Stimulated activated naive CD8-positive, alpha-beta T cell treated with anti-CD3 and anti-CD28 coated beads, Interleukin-15, amount 100 ng/mL, for 72 hours (primary cell): ENCODE measurements at places on chromosomes 2 and 18.

GRCh38 chr2:226802573-226802972 lies 3.0 kb upstream of the IRS1 start:
- DNase-seq = no peak

DNA sequence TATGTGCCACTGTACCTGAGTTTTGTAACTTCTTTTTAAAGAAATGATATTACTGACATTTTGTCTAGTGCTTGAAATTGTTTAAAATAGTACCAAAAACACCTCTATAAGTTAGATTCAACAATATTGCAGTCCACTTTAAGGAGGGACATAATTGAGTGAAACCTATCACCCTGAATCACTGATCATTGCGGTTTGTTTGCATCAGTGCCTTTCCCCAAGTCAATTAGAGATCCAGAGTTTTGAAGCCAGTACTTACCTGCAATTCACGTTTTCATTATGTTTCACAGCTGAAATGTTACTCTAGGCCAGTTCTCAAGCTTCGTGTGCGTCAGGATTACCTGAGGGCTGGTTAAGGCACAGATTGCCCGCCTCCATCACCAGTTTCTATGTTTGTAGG lies 26.6 kb upstream of the DLX1 start:
- DNase-seq = no peak

DNA sequence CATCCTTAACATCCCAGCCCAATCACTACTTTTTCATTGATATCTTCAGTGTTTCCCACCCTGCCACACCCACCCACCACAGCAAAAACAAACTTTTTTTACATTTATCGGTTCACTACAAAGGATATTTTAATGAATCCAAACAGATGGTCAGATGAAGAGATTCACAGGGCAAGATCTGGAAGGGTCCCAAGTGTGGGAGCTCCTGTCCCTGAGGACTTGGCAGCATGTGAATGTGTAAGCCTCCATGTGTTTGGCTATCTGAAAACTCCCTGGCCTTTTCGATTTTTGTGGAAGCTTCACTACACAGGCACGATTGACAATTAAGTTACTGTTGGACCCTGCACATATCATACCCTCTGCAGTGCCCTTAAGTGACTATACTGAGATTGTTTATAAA lies 48.1 kb upstream of the CRIM1 start:
- DNase-seq = no peak

- peak; percentile 66 for DNase-seq
Observed at GRCh38 chr18:75210274-75211001, at the start of gene TSHZ1. Gene TSHZ1, plus strand, starts transcription at chr18:75210797. Its CDS starts 1,080 bp downstream, at chr18:75211877.

DNA sequence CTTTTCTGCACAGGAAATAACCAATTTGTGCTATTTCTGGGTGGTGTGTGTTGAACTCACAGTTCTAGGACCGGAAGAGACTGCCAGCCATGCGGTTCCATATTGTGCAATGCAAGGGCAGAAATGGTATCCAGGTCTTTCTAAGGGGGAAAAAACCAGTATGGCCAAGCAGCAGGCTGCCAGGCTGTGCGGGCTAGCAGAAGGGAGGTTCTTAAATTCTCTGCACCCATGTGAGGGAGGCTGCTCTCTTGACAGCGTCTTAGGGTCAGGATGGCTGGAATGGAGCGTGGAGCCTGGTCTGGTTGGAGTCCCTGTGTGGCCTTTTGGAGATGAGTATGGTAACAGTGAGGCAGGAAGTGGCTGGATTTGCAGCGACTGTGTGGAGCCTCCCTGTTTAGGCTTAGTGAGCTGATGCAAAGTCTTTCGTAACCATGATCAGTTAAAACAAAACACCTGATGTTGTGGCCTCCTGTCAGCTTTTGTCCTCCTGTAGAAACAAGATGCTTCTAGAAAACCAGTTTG lies 52.6 kb downstream of the NCK2 start:
- DNase-seq = peak; percentile 33

GRCh38 chr2:174675615-174676014 lies 78.0 kb upstream of the WIPF1 start:
- DNase-seq = no peak

DNA sequence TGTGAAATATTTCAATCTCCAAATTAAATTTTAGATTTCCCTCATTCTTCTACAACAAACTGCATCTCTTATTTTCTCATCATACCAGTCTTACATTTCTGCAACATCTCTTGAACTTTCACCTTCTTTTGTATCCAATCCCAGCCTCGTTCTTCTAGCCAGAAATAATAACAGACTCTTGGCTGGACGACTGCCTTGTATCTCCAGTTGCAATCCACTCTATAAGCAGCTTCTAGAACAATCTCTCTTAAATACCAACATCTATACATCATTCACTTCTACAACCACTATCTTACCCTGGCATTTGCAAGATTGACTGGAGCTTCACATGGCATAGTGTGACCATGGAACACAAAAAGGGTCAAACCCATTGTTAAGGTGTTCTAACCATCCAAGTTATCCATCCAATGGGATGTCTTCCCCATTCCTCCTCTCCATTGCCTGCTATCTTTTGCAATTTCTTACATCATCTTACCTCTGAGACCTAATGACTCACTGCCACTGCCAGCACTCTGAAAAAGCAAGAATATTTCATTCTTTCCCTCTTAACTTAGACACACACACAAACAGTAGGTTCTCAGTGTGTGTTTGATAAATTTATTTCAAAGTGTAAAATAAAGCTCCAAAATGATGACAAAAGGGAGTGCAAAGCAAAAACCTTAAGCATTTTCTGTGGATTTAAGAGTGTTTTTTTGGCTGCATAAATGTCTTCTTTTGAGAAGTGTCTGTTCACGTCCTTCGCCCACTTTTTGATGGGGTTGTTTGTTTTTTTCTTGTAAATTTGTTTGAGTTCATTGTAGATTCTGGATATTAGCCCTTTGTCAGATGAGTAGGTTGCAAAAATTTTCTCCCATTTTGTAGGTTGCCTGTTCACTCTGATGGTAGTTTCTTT lies 145.6 kb downstream of the METTL4 start:
- DNase-seq = no peak

DNA sequence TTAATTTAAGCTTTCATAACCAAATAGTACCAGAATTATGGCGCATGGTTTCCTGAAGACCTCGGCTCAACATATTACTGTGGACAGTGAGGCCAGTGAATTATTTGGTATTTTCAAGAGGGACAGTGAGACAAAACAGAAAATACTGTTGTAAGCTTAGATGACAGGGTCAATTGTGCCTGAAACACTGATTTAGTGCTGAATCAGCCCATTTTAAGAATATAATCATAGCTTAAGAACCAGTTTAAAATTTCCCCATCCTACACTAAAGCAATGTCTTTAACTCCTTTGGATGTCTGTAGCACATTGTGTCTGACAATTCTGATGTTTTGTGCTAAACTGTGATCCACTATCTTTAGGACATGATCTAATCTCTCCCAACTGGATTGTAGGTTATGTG lies 4.6 kb downstream of the ITGA6 start:
- DNase-seq = no peak
